ENCODE measurements at places on chromosomes 1 and 21.

GRCh38 chr1:231636157-231636556, 9.6 kb downstream of the DISC1 start:
- peak; percentile 71 for DNase-seq

DNA sequence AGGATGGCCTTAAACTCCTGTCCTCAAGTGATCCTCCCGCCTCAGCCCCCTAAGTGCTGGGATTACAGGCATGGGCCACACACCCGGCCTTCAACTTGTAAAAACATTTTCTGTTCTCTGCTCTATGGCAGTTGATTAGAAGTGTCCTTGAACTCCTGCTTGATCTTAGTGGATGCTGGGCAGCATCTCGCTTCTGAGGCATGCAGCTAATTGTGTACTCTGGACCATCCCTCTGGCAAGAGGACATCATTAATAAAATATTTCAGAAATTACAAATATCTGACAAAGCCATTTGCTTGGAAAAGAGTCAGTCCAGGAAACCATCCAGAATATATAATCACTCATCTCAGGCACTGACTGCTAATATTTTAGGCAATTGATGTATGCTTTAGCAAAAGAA, 8.1 kb downstream of the NGF start:
- DNase-seq = peak; percentile 52

GRCh38 chr1:37148663-37149062, 114.3 kb upstream of the GRIK3 start:
- DNase-seq = no peak

- no peak for DNase-seq
Observed at GRCh38 chr1:65741993-65742392, 50.7 kb upstream of the PDE4B start.

GRCh38 chr1:42324398-42325013, 10.5 kb downstream of the FOXJ3 start:
- no peak for DNase-seq

Measured in kidney tubule cell (primary cell).